Stimulated activated CD8-positive, alpha-beta memory T cell treated with anti-CD3 and anti-CD28 coated beads, Interleukin-4, amount 100 ng/mL, for 4 hours (primary cell): ENCODE measurements at places on chromosomes 11 and 22.

GRCh38 chr11:64753019-64753379, 6.8 kb downstream of the PYGM start:
- no peak for DNase-seq

DNA sequence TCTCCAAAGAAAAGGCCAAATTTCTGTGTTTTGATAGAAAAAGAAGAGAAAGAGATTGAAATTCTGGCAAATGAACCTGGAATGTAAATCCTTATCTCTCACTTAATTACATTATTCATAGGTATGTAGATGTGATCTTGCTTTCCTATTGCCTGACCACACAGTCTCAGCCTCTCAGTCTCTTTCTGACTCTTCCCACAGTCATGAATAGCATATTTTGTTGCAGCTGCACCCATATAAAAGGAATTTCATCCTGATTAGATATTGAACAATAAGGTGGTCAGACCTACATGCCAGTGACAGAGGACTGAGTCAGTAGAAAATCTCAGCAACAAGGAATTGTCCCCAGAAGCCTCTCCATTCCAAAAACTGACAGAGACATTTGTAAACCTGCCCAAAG, 62.9 kb upstream of the LRRC4C start:
- DNase-seq, result no peak

DNA sequence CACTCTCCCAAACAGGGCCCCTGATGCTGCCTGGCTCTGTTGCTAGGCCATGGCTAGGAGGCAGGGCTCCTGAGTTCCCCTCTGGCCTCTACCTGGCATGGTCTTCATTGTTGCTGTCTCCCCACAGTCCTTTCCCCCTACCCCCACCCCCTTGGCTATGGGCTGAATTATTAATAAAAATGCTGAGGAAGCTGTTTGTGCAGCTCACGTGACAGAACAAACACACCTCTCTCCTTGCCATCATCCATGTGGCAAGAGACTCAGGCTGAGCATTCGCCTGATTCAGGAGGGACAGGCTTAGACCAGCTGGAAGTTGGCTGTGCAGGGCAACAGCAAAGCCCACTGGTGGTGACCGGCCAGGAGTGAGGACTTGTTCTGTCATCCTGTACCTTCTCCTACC, 4.2 kb upstream of the SYT7 start:
- no peak for DNase-seq

DNA sequence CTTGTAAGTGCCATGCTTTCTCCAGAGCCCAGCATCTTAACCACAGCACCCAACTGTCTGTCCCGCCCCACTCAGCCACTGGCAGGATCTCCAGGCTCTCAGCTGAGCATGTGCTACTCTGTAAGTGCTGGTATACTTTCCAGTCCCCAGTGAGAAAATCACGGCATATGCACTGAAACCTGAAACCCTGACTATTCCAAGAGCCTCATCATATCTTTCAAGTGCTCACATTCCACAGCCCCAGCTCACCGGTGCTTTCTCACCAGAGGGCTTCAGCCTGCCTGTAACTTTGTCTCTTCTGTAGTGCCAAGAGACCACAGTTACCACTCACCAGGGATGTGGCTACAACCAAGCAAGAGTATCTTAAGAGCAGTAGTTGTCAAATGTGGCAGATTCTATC, 24.4 kb upstream of the PAMR1 start:
- no peak for DNase-seq

DNA sequence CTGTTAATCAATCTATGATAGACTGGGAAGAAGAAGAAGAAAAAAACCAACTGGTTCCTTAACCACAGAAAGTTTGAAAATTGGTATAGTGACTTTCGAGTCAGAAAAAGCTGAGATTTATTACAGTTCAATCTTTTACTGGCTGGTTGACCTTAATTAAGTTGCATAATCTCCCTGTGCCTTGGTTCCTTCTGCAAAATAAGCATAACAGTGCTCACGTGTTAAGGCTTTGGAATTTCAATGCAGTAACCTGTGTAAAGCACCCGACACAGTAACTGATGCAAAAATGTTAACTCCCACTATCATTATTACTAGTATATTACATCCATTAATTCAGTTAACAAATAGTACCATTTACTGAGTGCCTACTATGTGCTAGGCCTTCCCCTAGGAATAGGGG, 22.6 kb upstream of the E2F8 start:
- no peak for DNase-seq

DNA sequence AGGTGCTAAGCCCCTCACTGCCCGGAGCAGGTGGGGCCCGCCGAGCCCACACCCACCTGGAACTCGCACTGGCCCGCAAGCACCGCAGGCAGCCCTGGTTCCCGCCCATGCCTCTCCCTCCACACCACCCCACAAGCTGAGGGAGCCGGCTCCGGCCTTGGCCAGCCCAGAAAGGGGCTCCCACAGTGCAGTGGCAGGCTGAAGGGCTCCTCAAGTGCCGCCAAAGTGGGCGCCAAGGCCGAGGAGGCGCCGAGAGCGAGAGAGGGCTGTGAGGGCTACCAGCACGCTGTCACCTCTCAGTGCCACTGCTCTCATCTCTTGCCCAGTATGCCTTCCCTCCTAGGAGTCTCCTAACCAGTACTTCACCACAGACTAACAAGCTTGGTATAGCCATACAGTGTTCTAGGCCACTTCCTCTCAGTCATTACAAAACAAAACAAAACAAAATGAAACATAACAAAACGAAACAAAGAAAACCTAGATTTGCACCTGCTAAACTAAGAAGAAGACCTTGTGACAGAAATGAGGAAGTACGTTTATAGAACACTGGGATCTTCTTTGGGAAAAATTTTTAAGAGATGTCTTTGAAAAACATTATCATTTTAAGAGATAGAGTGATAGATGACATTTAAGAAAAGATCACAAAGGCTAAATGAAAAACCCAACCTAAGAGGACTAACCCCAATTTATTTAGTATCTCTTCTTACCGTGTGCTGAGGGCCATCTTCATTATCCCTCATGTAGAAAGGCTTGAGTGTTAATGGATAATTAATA, 47.7 kb upstream of the GAB2 start:
- DNase-seq, result no peak

- DNase-seq, result no peak
These were observed 34.1 kb downstream of the OR4D9 start for GRCh38 chr11:59545179-59546020.

- DNase-seq, result no peak
These were observed 2.7 kb downstream of the GNAZ start for GRCh38 chr22:23072911-23073491.

GRCh38 chr11:60863550-60864521, 3.5 kb upstream of the ZP1 start:
- DNase-seq, result no peak

GRCh38 chr11:61923166-61924063, 6.0 kb upstream of the RAB3IL1 start:
- DNase-seq, result no peak

DNA sequence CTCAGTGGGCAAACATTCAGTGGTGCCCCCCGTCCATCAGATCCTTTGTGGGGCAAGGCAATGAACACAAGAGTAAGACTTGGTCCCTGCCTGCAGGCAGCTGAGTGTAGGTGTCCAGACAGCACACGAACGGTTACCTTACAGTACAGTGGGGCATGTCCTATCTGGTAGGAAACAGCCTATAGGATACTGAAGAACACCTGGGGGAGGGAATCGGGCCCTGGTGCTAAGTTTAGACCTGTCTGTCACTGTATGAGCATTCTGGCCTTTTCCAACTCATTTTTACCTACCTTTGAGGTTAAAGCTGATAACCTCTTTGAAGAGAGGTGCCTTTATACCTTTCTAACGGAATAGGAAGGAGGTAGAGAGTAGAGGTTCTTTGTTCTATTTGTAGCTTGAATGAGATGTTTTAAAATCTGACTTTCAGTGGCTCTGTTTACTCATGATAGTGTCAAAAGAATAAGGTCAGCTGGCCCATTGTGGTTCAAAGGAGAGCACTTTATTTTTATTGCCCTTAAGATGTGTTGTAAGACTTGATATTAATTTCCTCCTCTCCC, 8.9 kb downstream of the ZNRF3 start:
- DNase-seq, result no peak

DNA sequence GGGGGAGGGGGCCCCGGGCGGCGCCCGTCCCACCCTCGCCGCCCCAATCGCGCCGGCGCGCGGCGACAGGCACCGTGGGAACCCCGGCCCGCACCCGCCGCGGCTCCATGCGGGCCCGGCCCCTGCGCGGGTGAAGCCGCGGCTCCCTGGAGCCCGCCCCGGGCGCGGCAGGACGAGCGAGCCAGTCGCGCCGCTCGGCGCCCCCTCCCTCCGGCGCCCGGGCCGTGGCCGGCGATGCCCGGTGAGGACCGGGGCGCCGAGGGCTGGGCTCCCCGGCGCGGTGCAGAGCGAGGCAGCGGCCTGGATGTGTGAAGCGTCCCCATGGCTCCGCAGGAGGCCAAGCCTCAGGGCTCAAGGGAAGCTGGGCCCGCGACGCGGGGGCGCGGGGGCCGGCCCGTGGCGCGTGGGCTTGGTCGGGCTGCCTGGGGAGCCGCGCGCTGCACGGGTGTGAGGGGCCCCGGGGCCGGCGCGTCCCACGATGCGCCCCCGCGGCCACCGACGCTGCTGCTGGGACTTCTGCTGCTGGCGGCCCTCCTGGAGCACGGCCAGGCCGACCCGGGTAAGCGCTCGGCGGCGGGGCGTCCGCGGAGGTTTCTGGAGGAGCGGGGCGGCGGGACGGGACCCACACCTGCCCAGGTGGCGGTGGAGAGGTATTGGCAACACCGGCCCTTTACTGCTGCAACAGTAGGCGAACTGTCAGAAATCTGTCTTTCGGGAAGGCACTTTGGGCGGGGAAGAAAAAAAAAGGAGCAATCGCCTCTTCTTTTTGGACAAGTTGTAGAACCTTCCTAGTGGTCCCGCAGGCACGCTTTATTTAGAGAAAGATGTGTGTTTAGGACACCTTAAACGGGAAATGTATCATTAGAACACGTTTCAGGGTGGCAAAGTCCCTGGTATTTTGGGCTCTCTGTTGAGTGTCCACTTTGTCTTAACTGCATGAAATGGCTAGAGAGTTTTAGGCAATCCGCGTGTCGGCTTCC, 119.4 kb downstream of the HIPK3 start:
- DNase-seq, result no peak

DNA sequence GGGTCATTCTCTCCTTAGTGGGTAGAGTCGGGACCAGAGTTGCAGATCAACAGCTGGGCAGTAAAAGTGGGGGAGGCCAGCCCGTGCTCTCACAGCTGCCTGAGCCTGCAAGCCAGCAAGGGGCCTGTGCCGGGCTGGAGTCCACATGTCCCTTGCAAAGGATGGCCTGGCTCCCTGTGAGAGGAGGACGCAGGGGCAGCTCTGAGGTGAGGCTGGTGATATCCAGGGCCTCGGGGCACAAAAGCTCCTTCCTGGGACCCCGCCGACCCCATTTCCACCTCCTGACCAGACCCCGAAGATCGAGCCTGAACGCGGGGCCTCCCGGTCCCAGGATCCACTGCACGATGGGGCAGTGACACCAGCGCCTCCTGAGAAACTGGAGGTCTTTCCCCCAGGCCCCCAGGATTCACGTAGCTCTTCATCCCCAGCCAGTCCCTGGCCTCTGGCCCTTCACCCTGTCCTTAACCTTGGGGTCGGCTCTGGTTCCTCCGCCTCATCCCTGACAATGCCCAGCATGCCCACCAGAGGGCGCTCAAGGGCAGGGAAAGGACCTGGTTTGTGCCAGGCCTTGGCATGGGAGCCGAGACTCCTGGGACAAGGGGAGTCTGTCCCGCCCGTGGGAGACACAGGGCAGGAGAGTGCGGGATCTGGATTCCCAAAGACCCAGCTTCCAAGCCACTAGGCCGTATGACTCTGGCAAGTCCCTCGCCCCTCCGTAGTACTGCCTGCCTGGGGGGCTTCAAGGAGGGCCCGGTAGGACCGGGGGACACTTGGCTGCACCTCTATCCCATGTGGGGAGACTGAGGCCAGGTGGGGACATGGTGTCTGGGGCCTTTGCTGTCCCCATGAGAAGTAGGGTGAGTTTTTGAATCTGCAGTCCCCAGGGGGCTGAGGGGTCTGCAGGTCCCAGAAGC, 17.8 kb upstream of the WNT7B start:
- peak; percentile 77 for DNase-seq

GRCh38 chr11:44029507-44029845, 18.3 kb upstream of the ACCSL start:
- DNase-seq, result no peak

- no peak for DNase-seq
These were observed 90.9 kb upstream of the LINC01488 start for GRCh38 chr11:69390561-69390960.

- no peak for DNase-seq
These were observed 4.7 kb downstream of the CSDC2 start for GRCh38 chr22:41565403-41566054.

GRCh38 chr11:119340335-119341221, at the start of gene C1QTNF5:
C1QTNF5 (minus strand) TSS chr11:119340883; CDS start chr11:119340397, 486 bp downstream.
- DNase-seq, result no peak
